B cell (primary cell): ENCODE measurements at places on chromosomes 1 and 21. TPM values are rescaled to one million over a fixed set of nuclear protein-coding genes. Genes with fewer than 3 reads are reported as not detected.

The GPR161 gene
- polyA plus RNA-seq, result 0.07 and 0.09 TPM in 2 replicates

The C1orf198 gene
- 1.0 and 1.3 TPM in 2 replicates for polyA plus RNA-seq

The A3GALT2 gene
- polyA plus RNA-seq, result not detected in 2 replicates

The MYBPH gene
- polyA plus RNA-seq, result not detected in 2 replicates

The NBPF6 gene
- not detected in 2 replicates for polyA plus RNA-seq

The ARV1 gene
- 11.6 and 11.9 TPM in 2 replicates for polyA plus RNA-seq

The SLC41A1 gene
- polyA plus RNA-seq, result 15.8 and 20.5 TPM in 2 replicates
